ENCODE measurements at places on chromosomes 3 and 15.

DNA sequence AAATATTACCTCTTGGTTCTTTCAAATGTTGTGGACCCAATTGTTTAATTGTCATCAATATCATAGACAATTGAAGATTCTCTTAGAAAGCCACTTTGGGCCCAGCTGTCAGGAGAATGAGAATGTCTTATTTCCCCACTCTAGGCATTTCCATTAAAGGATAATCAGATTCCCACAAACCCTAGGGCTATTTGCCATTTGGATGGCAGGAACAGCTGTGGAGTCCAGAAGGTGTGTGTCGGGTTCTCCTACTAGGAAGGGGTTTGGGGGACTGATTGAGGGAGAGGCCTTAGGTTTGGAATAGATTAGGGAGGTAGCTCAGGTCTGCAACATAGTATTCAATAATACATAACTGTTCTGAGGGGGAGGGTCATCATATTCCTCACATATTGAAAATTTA is 35.2 kb upstream of the PLSCR5 start:
- DNase-seq = no peak

DNA sequence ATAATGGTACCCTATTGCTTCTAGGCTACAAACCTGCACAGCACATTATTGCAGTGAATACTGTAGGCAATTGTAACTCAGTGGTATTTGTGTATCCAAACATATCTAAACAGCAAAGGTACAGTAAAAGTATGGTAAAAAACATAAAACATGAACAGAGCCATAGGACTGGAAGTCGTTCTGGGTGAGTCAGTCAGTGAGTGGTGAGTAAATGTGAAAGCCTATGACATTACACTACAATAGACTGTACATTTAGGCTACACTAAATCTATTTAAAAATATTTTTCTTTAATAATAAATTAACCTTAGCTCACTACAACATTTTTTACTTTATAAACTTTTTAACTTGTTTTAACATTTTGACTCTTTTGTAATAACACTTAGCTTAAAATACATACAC is 21.3 kb downstream of the RAB6B start:
- DNase-seq = no peak

DNA sequence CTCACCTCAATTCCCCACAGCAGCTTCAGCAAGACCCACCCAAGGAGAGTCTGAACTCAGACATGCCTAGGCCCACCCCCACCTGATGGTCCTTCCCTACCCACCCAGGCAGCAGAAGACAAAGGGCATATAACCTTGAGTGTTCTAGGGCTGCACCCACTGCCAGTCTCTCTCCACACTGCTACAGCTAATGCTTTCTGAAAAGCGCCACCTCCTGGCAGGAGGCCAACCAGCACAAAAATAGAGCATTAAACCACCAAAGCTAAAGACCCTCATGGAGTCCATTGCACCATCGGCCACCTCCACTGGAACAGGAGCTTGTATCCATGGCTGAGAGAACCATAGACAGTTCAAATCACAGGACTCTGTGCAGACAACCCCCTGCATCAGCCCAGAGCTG is 11.3 kb upstream of the RPL39L start:
- DNase-seq = peak; percentile 18

- DNase-seq = no peak
Observed at GRCh38 chr3:120033596-120033995, 60.7 kb downstream of the GSK3B start.

- no peak for DNase-seq
Observed at GRCh38 chr3:36477655-36478054, 97.4 kb downstream of the STAC start.

DNA sequence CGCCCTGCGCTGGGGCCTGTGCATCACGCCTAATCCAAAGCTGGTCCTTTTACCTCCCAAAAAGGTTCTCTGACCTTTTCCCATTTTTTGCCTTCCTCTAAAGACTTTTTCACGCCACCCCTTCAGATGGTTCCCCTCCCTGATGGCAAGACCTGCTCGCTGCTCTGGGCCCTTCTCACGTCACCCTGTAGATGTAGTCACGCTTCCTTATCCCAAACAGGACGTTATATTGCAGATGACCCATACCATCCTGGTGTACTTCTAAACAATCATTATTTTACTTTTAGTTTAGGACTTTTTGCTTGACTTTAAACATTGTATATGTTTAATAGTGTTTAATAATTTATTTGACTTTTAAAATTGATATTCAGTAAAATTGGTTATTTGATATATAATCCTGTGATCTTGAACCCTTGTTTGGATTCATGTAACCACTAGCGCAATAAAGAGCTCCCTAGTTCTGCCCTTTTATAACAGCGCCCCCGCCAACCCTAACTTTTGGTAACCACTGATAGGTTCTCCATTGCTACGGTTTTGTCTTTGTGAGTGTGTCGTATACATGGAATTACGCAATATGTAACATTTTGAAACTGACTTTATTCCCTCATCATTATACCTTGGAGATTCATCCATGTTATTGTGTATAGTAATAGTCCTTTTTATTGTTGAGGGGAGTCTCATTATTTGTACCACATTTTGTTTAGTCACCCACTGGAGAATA is 159.0 kb upstream of the CHRNA7 start:
- no peak for DNase-seq

- DNase-seq = no peak
Observed at GRCh38 chr15:62706317-62706716, 336.2 kb upstream of the TPM1 start.

DNA sequence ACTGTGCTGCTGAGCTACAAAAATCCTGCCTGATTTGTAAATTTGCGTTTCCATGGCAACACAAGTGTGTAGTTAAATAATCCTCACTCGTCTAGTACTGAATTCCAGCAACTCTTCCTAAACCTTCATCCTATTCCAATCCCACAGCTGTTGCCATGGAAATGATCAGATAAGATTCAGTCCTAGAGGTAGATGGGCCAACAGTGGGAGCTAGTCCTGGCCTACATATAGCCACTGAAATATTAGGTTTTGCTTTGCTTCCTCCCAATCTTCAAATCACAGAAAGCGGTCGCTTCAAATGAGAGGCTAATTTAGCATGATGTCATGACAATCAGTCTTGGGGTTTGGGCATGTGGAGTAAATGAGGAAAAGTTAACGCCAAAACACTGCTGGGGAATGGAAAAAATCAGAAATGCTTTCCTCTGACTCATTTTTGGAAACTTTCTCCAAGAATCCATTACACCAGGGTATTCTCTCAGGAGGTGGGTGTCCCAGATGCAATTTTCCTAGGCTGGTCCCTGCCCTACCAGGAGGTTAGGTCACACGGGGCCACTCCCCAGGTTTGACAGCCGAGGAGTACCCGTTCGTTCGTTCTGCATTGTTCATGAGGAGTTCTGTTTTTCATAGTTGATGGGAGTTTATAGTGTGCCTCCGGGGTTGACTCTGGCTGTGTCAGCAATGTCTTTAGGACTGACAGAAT is 159.2 kb upstream of the SLCO3A1 start:
- DNase-seq = no peak

All from NCI-H1436 (cell line).